ENCODE measurements at places on chromosomes 1 and 21.

DNA sequence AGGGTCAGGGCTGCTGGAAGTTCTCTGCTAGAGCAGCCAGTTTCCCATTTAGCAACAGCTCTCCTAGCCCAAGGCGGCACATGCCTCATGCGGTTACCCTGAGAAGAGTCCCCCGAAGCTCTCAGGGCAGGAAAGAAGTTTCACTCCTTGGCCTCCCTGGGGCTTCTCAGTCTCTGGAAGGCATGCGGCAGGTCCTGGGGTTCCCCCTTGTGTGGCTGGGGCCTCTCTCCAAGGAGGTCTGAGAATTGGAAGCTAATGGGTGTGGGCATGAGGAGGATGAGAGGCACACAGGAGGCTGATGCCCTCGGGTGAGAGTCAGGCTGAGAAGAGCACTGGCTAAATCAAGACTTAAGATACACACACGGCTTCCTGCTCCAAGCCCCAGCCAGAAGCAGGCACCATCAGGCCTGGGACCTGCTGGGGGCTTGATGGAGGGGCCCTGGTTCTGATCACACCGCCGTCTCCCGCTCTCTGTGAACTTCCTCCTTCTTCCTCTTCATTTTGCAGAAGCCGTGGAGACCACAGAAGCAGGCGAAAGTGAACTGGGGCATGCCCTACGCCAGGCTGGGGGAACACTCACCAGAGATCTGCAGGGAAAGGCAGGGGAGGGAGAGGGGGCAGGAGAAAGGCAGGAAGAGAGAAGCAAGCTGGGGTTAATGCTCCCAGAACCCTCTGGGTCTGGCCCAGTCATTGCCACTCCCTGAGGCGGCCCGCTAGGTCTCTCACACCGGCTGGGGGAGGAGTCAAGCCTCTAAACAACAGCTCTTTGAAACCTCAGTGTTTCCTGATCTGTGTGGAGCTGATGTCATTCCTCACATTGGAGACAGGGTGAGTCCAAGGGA, 15.1 kb downstream of the BLACAT1 start:
- peak; percentile 84 for DNase-seq

GRCh38 chr1:66436378-66437135, 97.4 kb upstream of the SGIP1 start:
- no peak for DNase-seq

- no peak for DNase-seq
Measured at GRCh38 chr21:43953021-43953420, 59.1 kb upstream of the TRAPPC10 start.

DNA sequence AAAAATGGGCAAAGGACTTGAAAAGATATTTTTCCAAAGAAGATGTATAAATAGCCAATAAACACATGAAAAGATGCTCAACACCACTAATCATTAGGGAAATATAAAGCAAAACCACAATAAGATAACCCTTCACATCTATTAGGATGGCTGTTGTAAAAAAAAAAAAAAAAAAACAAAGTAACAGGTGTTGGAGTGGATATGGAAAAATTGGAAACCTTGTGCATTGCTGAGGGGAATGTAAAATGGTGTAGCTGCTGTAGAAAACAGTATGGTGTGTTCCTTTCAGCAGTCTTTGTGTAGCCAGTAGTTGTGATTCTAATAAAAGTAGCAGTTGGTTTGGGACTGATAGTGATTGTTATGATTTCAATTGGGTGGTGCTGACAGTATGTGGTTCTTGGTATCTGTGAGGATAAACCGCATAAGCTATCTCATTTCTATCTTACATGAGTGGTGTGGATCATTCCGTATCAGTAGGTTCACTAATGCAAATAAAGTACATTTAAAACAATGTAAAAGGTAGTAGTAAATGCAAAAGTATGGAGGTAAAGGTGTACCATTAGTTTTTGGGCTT, 19.9 kb downstream of the MAN1A2 start:
- DNase-seq = no peak

DNA sequence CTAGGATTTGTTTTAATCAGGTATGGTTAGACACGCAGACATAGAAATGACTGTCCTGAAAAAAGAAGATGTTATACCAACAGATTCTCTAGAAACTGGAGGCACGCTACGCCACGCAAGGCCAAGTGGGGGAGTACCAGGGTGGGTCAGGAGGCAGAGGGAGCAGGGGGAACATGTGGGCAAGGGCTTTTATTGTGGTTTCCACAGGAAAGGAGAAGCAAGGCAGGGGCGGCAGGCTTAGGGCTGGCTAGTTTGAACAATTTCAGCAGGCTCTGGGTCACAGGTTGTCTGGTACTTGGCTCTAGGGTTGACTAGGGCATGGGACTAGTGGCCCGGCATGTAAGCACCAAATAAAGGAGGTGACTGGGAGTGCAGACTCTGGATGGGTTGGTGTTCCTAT, 7.2 kb downstream of the MTARC2 start:
- no peak for DNase-seq

GRCh38 chr1:226677027-226678020, 61.8 kb downstream of the ITPKB start:
- DNase-seq = no peak

- DNase-seq = no peak
Measured at GRCh38 chr1:53284224-53285020, 43.4 kb downstream of the LRP8 start.

All from H9 (cell line).